CD14-positive monocyte (primary cell): ENCODE measurements at places on chromosomes 3 and 15.

DNA sequence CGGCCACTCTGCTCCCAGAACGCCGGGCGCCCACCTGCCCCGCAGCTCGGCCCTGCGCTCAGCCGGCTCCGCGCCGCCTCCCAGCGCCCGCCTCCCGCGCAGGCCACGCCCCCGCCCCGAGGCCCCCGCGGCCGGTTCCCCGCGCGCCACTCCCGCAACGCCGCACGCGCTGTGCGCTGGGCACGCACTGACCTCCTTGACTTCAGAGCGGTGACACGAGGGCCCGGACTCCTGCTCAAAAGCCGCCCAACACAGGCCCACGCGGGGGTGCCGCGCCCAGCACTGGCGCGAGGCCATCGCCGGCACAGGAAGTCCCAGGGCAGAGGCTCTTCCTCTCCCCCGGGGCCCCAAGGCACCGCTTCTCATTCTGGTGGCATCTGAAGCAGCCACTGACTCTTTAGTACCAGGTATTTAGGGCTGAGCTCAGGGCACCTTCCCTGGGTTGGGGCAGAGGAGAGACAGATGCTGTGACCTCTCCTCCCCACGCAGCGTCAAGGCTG lies 12.4 kb downstream of the TNK2 start:
- peak; percentile 88 for DNase-seq

GRCh38 chr3:128257632-128258031 lies 104.4 kb downstream of the EEFSEC start:
- DNase-seq: no peak

DNA sequence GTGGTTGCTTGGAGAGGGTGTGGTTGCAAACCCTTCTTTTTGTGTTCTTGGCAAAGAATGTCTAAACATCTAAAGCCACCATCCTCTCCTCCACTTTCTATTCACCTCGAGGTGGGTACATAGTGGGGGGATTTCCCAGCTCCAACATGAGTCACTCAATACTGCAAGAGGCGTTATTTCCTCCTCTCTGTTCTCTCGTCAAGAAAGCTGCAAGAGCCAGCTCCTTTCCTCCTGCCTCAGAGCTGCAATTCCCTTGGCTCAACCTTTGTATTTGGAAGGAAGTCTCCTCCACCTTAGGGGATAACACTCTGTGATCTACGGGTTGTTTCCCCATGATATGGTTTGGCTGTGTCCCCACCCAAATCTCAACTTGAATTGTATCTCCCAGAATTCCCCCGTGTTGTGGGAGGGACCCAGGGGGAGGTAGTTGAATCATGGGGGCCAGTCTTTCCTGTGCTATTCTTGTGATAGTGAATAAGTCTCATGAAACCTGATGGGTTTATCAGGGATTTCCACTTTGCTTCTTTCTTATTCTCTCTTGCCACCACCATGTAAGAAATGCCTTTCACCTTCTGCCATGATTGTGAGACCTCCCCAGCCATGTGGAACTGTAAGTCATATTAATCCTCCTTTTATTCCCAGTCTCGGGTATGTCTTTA lies 138.4 kb downstream of the PLCL2 start:
- peak; percentile 29 for DNase-seq

- no peak for DNase-seq
Measured at GRCh38 chr3:133825969-133826727, 20.5 kb downstream of the SRPRB start.

- DNase-seq: no peak
Measured at GRCh38 chr3:59463253-59463652, 413.4 kb upstream of the CFAP20DC start.

- DNase-seq: no peak
Measured at GRCh38 chr15:69841113-69841828, 256.4 kb downstream of the TLE3 start.

DNA sequence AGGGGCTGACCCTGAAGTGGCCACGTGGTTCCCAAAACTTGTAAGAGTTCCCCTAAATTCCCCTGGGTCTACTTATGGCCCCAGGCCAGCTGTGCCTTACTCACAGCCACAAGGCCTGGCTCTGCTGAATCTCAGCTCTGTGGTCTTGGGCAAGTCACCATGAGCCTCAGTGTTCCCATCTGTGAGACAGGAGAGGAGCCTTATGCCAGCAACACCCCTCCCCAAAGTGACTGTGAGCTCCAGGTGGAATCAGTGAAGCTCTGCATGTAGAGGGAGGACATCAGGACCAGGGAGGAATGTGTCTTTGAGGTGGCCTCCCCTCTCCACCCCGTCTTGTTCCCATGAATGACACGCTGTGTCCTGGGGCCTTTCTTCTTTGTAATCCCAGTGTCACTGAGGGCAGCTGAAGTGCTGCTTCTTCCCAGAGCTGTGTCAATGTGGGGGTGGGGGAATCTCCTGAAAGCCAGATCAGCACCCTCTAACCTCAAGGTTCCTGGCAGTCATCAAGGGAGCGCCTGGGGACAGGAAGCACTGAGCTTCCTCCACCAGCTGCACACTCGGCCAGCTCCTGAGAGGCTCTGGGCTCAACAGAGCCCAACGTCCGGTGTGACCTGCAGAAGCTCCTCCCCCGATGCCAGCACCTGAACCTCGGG lies 258.9 kb downstream of the UACA start:
- DNase-seq: peak; percentile 88

DNA sequence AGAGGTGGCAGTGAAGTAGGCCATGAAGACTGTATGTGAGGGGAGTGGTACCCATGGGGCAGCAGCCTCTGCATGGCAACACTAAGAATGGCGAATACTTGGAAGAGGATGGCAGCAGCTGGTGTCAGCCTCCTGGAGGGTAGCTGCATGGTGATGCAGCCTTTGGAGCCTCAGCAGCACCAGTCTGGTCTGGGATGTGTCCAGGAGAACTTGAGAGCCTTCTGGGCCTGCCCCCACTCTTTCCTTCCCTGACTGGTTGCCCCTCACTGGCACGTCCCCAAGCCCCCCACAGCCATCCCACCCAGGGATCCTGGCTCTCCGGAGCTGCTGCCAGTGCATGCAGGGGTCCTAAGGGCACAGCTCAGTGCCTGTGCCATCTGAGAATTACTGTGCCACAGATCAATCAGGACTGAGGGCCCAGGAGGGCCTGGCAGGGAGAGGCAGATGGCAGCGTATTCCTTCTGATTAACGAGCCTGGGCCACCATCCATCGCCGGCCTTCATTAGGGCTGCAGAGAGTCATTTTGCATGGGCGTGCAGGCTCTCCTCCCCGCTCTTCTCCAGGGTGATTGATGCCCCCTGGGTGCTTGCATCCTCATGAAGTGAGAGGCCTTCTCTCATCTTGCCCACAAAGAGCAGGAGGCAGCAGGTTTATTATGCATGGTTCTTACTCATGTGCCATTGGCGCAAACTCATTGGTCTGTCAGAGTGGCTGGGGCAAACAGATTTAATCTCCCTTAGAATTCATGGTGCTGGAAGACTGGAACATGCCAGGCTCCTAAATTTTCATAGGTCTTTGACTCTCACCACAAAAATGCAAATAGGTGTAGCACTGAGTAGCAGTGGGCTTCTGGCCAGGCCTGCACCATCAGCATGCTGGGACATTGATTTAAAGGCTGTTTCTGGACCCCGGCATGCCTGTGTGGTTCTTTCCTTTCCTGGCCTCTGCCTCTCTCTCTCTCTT lies 116.8 kb downstream of the EPHB1 start:
- DNase-seq: no peak

DNA sequence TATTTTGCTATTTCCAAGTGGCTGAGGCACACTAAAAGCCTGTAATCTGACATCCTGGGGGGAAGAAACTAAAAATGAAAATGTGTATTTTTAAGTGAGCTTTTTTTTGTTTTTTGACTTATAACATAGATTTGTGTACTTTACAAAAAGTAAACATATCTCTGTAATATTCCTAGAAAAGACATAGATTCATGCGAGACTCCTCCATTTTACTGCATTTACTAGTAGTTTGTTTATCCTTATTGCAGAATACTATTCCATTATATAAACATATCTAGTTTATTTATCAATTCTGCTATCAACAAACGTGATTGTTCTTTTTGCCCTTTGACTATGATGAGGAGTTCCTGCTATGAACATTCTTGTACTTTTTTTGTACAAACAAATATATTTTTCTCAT lies 67.8 kb upstream of the PLSCR5 start:
- DNase-seq: no peak
